Fibroblast of lung (primary cell): ENCODE measurements at places on chromosomes 6 and 20.

- peak; percentile 64 for DNase-seq
Observed at GRCh38 chr6:123745895-123746294, 57.8 kb upstream of the NKAIN2 start.

DNA sequence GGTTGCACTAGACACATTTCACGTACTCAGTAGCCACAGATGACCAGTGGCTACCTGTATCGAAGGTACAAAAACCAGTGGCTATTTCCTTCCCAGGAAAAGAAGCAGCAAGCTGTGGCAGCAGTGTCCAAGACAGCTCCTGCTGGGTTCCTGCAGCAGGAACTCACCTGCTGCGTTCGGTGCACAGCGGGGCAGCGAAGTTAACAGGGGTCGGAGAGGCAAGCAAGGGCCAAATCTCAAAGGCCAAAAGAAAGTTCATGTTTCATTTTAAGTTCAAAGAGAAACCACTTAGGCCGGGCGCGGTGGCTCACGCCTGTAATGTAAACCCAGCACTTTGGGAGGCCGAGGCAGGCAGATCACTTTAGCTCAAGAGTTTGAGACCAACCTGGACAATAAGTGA lies 26.9 kb downstream of the ASIP start:
- DNase-seq = no peak

DNA sequence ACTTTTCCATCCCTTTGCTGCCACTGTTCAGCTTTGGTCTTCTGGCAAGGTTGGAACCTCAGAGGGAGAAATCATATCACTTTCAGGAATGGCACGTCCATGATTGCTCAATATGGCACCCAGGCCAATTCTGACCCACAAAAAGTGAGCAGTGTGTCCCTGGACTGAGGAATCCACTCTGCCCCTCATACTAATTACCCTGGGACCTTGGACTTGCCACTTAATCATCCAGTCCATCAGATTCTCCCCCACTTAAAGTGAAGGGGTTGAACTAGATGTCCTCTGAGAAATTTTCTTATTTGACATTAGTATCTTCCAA lies 449.3 kb upstream of the CITED2 start:
- DNase-seq = no peak

DNA sequence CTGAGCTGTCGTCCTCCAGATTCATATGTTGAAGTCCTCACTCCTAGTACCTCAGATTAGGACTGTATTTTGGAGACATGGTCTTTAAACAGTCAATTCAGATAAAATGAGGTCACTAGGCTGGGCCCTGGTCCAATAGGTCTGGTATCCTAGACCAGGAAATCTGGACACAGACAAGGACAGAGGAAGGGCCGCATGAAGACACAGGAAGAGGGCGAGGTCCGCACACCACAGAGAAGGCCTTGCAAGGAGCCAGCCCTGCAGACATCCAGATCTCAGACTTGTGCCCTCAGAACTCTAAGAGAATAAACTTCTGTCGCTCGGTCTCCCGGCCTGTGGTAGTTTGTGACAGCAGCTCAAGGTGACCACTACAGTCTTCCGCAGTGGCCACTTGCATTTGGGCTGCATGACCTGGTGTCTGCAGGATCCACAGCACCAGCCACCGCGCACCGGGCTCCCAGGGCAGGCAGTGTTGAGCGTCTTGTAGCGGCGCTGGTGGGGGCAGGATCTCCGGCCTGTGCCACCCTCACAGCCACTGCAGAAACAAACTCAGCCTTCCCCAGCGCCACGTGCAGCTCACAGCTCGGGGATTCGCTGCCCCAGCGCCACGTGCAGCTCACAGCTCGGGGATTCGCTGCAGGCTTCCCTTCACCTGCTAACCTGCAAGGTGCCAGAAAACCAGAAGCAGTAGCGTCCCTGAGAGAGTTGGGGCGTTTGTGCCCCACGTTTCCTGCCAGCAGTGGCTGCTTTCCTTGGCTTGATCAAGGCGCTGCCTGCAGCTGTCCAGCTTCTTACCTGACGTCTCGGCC lies 6.0 kb upstream of the RBM38 start:
- no peak for DNase-seq

DNA sequence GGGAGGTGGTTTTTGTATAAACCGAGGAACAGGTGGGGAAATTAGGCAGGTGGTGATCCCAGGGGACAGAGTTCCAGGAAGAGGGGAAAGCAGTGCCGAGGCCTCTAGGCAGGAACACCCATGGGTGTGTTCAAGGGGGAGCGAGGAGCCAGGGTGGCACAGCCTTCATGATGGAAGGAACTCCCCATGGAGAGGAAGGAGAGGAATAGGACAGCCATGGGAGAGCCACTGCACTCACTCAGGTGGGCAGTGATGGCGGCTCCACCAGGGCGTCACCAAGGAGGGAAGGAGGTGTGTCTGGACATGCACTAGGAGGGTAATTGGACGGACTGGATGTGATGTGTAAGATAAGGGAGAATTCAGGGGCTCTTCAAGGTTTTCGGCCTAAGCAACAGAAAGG lies 98.2 kb downstream of the THBS2 start:
- DNase-seq = no peak

GRCh38 chr6:85360794-85361642 lies 88.9 kb upstream of the NT5E start:
- peak; percentile 98 for DNase-seq

GRCh38 chr6:142045380-142046278 lies 87.1 kb upstream of the GJE1 start:
- DNase-seq = peak; percentile 16
